ENCODE measurements at places on chromosomes 1 and 21.

DNA sequence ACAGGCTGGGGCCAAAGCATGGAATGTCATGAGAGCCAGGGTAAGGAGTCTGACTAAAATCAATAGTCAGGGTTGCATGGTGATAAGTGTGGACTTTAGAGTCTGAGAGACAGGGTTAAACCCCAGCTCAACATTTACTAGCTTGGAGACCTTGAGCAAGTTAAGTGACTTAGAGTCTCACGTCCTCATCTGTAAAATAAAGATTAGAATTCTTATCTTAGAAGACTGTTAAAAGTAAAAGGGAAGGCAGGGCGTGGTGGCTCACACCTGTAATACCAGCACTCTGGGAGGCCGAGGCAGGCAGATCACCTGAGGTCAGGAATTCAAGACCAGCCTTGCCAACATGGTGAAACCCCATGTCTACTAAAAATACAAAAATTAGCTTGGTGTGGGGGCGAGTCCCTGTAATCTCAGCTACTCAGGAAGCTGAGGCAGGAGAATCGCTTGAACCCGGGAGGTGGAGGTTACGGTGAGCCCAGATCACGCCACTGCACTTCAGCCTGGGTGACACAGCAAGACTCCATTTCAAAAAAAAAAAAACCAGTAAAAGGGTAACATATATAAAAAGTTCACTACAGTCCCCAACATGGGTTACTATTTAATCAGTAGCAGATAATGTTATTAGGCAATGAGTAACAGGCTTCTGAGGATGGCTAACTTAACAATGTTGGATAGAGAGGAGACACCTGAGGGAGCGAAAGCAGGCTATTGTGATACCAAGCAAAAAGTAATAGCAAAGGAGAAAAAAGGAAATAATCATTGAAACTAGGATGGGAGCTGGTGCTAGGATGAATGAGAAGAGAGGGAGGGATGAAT is 20.8 kb downstream of the TMCO1 start:
- no peak for DNase-seq

DNA sequence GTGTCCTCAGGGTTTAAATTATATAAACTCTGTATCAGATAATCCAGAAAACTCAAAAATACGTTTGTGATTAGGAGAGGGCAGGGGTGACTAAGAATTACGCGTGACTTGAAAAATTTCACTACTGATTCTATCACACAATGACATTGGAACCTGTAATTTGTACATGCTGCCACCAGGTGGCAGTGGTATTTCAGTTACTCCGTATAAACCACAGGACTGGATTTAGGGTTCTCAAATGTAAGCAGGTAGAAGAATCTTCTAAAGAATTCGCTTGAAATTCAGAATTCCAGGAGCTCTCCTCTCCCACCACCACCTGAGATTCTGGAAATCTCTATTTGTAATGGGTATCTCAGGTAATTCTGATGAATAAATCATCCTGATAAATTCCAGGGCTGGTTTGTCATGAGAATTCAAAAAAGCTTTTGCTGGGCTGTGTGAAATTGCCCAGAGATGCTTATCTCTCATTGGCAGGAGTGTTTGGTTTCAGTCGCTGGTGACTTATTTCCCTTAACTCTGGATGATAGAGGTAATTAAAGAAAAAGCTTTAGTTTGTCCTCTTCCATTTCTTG is 1.7 kb upstream of the KRTAP7-1 start:
- no peak for DNase-seq

GRCh38 chr1:203996126-203996525 is 76.8 kb upstream of the SOX13 start:
- no peak for DNase-seq

GRCh38 chr1:8641377-8641997 is 176.0 kb downstream of the RERE start:
- no peak for DNase-seq

GRCh38 chr1:232385221-232385620 is 244.7 kb downstream of the SIPA1L2 start:
- no peak for DNase-seq

GRCh38 chr1:203644661-203645510 is 18.3 kb downstream of the ATP2B4 start:
- no peak for DNase-seq

GRCh38 chr1:40936931-40937339 is 42.6 kb upstream of the CTPS1 start:
- DNase-seq: no peak

DNA sequence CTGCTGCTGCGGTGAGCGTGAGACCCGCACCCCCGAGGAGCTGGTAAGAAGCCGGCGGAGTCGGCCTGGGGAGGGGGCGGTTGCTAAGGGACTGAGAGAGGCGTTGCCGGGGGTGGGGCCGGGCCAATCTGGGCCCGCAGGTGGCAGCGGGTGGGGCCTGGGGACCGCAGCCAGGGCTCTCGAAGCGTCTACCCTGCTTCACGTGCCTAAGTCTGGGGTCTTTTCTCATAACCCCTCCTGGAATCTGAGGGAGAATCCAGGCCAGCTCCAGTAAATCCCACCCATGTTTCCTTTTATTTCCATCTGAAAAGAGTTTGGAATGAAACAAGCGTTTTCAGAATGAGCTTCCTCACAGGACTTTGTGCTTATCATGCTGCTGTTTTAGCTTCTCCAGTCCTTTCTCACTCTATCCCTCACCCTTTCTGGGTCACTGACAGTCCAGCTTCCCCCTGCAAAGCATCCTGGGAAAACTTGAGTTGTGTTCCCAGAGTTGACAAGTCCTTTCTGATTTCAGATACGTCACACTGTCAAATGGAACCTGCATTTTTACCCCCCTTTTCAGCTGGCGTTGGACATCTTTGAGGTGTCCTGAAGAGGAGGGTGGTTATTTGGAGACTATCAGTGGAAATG is 431 bp downstream of the CLCN6 start:
- no peak for DNase-seq

GRCh38 chr1:208499601-208500000 is 255.4 kb upstream of the PLXNA2 start:
- DNase-seq: no peak

- DNase-seq: no peak
Measured at GRCh38 chr1:215345766-215346165, 221.3 kb upstream of the KCTD3 start.

- no peak for DNase-seq
Measured at GRCh38 chr1:162916407-162916806, 55.4 kb upstream of the CCDC190 start.

DNA sequence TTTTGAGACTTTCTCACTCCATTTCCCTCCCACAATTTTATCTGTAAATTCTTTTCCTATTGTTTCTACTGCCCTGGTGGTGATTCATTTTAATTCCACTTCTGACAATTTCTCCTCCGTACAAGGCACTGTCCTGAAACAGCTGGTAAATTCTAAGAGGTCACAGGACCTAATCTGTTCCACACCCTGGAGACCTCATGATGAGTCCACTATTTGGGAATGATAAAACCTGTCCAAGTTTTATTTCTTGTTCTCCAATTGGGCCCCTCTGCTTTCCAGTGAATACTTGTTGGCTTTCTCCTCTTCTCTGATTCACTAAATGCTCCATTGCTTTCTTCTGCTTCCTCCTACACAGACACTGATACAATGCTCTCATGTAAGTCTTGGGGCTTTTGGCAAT is 343.1 kb upstream of the DUSP10 start:
- peak; percentile 70 for DNase-seq

- DNase-seq: no peak
Measured at GRCh38 chr1:61370913-61371279, 288.5 kb downstream of the NFIA start.

- no peak for DNase-seq
Measured at GRCh38 chr1:246113555-246114095, 393.5 kb downstream of the SMYD3 start.

DNA sequence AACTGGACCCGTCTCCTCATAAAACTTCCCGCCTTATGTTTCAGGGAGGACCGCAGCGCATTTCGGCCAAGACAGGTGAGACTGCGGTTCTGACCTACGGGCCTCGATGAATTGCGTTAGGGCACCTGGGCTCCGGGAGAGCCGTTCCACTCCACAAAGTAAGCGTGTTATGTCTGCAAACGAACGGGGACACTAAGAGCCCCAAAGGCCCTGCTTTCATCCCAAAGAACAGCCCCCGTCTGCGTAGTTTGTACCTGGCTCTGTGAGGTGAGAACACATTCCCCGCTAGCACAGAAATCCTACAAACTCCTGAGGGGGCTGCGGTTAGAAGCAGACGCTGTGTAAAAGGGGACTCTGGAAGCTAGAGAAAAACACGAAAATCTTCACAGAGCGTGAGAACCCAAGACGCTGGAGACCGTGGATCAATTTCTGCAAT is 41.6 kb upstream of the PPIAL4F start:
- DNase-seq: no peak

DNA sequence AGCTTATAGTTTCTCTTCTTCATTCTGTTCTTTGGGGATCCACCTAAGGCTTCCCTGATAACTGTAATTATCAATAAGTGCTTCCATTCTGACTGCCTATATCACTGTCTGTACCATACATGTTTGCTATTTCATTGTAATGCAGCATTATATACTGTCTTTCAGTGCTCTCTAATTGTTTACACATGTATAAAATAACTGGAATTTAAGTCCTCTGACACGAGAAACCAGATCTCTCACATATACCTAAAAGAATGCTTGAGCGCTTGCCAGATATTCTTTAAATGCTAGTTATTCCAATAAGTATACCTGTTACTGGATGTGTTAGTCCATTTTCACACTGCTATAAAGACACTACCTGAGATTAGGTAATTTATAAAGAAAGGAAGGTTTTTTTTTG is 34.7 kb downstream of the CELF3 start:
- no peak for DNase-seq

DNA sequence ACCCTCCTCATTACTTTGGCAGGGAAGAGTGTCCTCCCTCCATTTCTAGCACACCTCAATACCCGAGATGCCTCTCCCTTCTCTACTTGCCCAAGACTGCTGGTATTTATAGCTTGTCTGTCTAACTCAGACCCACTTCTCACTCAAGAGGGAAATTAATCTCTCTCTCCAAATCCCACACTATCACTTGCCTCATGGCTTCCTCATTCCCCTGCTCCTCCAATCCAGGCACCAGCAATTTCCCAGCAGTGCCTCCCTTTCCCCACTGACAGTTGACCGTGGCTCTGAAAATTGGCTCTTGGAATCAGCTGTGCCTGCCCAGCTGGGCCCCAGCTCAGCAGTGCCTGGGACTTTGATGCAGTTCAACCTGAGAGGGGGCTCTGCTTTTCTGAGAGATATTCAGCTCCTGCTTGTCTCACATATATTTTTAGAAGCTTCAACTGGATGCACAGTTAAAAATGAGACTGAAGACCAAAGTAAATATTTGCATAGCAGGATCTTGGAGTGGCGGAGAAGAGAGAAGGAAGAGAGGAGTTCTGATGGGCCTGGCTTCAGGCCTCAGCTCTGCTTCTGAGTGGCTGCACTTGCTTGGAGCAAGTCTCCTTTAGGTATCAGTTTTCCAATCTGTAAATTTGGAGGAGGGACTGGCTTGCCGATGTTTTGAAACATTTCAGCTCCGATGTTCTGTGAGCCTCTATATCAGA is 81.1 kb upstream of the SPATA6 start:
- DNase-seq: no peak

GRCh38 chr1:233240829-233241682 is 54.5 kb downstream of the PCNX2 start:
- DNase-seq: no peak

- peak; percentile 46 for DNase-seq
Measured at GRCh38 chr1:201014816-201015200, 8.7 kb downstream of the KIF21B start.

DNA sequence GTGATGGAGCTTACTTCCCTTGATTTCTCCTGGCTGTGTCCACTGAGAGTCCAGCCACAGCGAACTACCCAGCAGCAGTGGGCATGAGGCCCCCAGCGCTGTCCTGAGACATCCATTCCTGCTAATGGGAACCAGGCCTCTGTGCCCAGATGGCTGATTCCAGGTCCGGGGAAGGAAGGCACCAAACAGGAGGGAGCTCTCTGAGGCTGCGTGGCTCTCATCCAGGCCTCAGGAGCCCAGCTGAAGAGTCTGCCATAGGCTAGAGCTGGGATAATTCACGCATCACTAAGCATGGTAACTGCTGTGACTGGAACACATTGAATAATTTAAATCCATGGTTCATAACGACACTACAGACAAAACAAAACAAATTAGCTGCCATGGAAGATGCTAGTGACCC is 24.7 kb upstream of the LRRC47 start:
- no peak for DNase-seq

- no peak for DNase-seq
Measured at GRCh38 chr1:53549781-53550180, 90.6 kb downstream of the DMRTB1 start.

- DNase-seq: no peak
Measured at GRCh38 chr1:22670352-22670975, 17.4 kb downstream of the C1QB start.

- no peak for DNase-seq
Measured at GRCh38 chr1:102772831-102773230, 335.5 kb downstream of the COL11A1 start.

DNA sequence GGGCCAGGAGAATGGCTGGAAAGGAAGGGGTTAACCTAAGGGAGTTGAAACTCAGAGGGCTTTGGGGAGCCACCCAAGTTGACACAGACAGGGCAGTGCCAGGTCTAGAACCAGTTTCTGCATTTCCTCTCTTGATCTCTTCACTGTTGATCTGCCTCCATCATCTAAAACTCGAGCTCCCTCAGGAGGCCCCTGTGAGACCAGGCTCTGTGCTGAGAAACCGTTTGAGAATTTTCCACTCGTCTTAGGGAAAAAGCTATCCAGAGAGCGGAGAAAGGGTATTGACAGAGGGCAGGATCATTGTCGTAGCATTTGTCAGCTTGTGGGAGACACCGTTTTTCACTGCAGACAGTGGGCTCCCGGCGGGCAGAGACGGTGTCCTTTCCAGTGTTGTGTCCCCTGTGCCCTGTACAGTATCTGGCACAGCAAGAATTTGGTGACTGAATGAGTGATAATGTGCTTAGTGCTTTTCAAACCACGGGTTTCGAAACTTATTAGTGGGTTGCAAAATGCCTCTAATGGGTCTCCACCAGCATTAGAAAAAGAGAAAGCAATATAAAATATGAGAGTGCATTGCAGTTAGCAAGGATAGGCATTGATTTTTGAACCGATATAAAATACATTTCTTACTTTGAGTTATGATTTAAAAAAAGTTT is 31.1 kb downstream of the PROK1 start:
- DNase-seq: no peak

DNA sequence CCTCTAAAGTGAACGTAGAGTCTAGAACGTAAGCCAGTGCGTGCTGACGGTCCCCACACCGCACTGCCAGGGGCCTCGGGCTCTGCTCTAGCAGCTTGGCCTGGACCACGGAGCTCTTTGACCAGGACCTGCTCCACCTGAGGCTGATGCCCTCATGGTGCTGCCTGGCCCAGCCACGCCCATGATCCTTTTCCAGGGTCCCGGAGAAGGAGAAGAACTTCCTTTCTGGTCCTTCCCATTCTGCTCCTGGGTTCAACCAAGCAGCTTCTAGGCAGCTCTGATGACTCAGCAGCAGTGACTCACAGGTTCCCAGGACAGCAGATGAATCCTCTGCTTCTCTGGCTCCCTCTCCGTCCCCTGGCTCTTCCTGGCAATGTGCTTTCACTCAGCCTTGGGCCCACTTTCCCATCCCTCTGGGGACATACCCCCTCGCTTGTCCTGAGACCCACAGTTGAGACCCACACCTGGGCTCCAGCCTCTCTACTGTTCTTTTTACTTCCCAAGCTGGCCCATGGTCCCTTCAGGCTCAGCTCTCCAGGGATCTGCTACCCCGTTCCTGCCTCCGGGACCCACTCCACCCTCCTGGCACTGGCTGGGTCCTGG is 246.3 kb upstream of the RAB4A start:
- DNase-seq: peak; percentile 35
